ENCODE measurements at places on chromosomes 2 and 18.

DNA sequence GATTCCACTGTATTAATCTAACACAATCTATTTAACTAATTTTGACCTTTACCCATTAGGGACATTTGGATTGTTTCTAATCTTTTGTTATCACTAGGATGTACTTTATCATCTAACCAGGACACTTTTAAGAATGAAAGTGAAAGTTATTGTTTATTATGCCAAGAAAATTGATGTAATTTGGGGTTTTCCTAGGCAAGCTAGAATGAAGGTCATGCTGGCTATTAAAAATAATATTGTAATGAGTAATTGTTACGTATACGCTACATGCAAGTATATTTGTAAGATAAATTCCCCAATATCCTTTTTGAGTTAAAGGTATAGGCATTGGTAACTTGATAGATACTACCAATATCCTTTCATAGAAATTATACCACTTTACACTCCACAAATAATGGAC lies 74.6 kb downstream of the COL5A2 start:
- no peak for DNase-seq

DNA sequence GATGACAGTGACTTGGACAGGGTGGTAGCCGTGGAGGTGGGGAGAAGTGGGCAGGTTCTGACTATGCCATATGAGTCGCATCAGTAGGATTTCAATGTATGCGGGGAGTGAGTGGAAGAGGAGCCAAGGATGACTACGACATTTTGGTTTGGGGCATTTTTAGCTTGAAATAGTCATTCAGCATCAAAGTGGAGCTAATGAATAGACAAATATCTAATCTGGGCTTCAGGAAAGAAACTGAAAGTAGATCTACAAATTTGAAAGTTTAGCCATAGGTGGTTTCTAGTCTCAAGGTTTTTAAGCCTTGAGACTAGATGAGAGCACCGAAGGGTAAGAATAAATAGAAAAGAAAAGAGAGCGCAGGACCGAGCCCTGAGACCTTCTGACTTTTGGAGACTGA lies 58.3 kb downstream of the FEZ2 start:
- DNase-seq, result no peak

DNA sequence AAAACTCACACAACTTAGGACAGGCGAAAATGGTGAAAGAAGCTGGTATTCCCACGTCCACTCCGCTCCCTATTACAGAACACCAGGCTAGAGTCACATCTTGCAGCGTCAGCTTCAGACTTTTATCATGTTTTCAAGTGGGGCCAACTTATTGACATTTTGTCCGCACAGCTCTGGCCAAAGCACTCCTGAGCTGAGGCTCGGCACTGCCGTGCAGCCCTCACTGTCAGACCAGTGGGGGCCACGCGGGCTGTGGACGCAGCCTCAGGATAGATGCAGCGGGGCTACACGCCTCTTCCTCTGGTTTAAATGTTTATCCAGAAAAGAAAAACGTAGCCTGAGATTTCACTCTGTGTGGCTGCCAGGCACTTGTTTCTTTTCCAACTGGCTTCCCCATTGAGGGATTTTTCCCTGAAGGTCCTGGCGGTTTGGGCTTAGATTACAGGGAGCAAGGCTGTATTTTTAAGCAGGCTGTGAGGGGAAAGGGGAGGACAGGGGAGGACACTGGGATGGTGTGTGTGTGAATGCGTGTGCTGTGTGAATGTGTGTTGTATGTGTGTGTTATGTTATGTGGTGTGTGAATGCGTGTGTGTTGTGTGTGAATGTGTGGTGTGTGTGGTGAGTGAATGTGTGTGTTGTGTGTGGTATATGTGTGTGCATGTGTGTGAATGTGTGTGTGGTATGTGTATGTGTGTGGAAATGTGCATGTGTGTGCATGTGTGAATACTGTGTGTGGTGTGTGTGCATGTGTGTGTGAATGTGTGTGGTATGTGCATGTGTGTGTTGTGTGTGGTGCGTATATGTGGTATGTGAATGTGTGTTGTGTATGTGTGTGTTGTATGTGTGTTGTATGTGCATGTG lies 267.6 kb downstream of the DCDC2C start:
- no peak for DNase-seq

- no peak for DNase-seq
Measured at GRCh38 chr2:148982282-148982681, 56.2 kb upstream of the LYPD6B start.

- no peak for DNase-seq
Measured at GRCh38 chr18:24913507-24914170, 438.3 kb downstream of the ZNF521 start.

DNA sequence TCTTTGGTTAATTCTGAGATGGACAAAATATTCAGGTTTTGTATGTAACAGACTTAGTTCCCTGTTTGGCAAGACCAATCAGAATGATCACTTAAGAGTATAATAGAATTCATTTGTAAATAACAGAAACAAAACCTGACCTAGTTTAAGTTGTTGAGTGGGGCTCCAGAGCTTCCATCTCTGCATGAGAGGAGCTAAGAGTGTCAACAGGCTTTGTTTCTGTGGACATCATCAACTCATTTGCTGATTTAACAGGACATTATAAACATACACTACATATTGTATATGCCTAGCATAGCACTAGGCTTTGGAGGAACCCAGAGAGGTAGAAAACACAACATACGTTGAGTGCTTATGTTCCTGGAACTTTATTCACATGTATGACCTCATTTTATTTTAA lies 75.3 kb upstream of the TRIB2 start:
- no peak for DNase-seq

DNA sequence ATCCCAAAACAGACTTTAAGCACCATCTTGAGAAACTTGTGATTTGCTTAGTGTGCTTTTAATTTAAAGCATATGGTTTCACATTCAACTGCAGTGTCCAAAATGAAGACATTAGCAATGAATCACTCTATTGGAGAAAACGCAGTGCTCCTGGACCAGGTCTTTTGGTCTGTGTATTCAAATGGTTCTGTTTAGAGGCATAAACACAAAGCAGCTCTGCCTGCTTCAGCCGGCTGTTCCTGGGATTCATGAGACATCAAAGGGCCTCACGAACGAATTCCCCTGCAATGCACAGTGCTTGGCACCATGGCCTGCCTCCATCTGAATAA lies 117.1 kb upstream of the SP5 start:
- no peak for DNase-seq

GRCh38 chr18:36398419-36398818 lies 100.9 kb downstream of the FHOD3 start:
- DNase-seq, result no peak

DNA sequence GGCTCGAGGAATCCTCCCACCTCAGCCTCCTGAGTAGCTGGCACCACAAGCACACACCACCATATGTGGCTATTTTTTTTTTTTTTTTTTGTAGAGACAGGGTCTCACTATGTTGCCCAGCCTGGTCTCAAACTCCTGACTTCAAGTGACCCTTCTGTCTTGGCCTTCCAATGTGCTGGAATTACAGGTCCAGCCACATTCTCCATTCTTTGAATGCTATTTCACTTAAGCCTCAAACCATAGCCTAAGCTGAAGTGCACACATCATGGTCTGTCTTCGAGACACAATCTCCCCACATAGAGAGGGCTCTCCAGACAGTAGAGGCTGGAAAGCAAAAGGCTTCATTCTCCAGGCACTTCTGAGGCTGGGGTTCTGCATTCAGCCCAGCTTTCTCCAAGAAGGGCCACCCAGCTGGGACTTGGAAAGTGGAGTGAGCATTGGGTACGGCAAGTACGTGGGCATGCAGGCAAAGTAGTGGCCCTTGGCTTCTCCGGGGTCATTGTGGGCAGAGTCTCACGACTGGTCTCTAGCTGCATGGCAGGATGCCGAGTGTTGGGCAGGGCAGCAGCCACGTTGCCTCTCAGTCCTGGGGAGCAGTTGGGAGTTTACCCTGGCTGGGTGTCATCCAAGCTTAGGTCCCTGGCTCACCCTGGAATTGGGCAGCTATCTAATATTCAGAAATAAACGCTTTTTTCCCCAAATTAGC lies 78.2 kb upstream of the SMAD7 start:
- DNase-seq, result no peak

GRCh38 chr2:200373973-200374416 lies 67.5 kb downstream of the SPATS2L start:
- DNase-seq, result no peak

DNA sequence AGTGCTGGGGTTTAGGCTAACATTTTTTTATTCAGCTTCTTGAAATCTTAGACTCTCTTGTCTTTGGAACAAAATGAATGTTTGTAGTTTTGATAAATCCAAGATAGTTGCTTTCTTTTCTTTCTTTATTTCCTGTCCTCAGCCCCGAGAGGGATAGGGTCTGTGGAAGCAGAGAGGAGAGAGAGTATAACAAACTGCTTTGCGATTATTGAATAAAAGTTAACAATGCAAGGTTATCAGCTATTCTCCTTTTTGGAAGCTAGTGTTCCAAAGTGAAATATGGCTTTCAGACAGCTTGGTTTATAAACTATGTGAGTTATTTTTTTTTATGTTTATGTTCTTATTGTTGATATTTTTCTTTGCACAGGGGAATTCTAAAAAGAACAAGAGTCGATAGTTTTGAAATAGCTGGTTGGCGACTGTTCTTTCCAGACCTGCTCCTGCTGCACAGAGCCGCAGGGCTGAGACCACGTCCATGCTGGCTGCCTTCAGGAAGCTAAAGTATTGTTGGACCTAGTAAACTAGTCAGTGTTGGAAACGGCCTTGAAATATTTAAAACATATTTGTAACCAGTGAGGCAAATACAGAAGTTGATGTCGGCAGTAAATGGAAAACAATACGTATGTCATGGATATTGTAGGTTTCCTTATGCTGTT lies 15.5 kb upstream of the STON1 start:
- no peak for DNase-seq

DNA sequence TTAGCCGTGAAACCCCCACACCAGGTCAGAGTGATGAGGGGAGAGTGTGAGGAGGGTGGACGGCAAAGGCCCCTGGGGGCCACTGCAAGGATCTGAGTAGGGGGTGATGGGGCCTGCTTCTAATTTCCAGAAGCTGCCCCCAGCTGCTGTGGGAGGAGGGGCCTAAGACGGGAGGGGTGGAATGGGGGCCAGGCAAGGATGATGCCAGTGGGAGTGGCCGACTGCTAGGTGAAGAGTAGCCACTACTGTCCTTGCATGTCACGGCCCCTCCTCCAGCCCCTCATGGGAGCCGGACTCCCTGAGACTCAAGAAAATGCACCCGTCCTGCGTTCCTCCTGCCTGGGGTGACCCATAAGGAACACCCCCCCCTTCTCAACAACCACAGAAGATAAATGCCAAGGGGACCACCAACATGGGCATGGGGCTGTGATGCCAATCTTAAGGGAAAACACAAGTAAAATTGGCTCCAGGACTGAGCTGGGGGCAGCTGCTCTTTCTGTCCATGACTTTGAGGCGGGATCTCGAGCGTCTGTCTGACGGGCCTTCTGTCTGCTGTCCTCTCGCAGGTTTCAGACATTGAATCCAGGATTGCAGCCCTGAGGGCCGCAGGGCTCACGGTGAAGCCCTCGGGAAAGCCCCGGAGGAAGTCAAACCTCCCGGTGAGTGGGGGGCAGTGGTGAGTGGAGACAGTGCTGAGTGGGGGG lies 24.2 kb upstream of the PRLH start:
- no peak for DNase-seq
